ENCODE measurements at places on chromosomes 3 and 15.

DNA sequence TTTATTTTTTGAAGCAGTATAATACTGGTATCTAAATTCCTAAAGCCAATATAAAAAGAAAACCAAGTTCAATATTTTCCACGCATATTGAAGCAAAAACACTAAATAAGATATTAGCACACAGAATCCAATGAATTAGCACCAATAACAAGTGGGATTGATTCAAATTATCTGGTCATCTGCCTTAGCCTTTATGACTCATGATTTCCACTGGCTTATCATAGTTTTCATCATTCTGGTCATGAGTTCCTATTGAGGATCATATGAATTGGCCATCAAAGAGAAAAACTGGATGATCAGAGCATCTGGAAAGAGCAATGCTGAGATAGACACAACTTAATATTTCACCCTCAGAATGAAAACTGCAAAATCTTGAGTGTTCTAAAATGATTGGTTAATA, 809.9 kb downstream of the MCTP2 start:
- DNase-seq = no peak

- DNase-seq = peak; percentile 97
Observed at GRCh38 chr3:45841757-45842491, at the start of gene LZTFL1. LZTFL1 (minus strand) TSS chr3:45842119; CDS start chr3:45841991, 128 bp downstream.

GRCh38 chr3:170043506-170043905, 5.7 kb downstream of the GPR160 start:
- DNase-seq = no peak

DNA sequence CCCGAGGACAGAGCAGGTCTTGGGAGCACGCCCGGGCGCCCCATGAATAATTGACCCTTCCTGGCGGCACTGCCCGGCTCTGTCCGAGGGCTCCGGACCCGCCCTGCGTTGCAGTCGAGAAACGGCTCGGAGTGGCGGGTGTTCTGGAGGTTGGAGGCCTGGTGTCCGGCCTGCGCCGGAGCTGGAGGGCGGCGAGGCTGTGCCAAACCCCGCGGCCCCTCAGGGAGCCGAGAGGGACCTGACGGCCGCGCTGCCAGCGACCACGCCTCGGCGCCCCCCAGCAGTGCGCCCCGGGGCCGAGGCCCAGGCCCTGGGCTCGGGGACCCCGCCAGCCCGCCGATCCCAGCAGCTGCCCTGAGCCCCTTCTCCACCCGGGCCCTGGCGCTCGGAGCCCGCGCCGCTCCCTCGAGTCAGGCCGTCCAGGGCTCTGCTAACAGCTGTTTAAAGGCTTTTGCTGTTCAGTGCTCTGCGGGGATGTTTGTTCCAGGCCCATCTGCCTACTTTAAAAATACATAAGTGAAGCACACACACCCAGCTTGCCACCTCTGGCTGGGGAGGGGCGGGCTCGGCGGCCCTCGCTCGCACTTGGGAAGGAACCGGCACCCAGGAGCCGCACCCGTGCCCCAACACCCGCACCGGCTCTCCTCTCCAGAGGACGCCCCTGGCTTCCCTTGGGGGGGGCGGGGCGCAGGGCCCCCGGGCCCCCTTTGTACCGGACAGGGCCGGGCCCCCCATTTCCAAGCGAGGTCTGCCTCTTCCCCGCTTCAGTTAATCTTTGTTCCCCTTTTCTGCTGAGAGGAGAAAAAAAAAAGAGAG, 730 bp upstream of the ZNF710 start:
- DNase-seq = peak; percentile 53

- peak; percentile 38 for DNase-seq
Observed at GRCh38 chr15:41512940-41513505, 604 bp downstream of the LTK start.

GRCh38 chr3:68315546-68315945, 616.8 kb downstream of the TAFA4 start:
- DNase-seq = no peak

DNA sequence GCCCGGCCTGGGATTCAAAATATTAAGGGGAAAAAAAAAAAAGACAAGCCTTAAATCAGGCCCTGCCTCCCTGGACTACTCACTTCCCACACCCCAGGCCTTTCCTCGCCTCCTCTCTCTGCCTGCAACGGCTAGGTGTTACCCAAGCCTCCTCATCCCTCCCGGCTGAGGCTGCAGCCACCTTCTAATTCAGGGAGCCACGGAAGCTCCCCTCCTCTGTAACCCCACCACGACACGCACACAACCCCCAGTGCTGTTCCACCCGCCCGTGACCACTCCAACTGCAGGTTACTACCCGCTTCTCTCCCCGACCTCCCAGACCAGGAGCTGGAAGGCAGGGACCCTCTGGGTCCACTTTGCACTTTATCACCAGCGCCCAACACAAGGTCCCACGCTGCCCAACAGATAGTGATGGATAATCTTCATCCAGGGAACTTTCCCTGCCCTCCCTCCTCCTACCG, 936 bp downstream of the KIF7 start:
- DNase-seq = no peak

- no peak for DNase-seq
Observed at GRCh38 chr3:185341616-185342458, 21.1 kb upstream of the MAP3K13 start.

DNA sequence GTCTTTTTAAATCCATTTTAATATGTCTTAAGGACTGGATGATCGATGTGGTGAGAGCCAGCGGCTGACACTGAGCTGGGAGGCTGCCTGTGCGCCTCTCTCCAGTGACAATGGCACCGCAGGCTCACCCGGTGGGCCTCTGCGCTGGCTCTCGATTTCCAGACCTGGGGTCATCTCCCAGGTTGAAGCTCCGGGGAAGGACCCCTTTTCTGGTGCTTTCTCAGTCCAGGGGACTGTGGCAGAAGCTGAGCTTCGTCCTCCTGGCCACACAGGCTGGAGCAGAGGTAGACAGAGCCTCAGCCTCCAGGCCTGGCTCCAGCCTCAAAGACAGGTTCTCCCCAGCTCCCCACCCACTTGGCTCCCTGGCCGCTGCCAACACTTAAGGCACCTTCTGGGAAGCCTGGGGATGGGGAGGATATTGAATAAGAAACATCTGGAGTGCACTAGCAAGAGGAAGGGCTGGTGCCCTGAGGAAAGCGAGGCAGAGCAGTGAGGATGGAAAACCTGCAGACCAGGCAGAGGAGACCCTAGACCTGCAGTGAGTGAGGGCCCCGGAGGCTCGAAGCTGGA, 154.2 kb upstream of the SMAD3 start:
- peak; percentile 13 for DNase-seq

GRCh38 chr3:192991356-192991755, 73.7 kb upstream of the MB21D2 start:
- no peak for DNase-seq

GRCh38 chr3:22492342-22492741, 710.8 kb upstream of the UBE2E2 start:
- DNase-seq = no peak

DNA sequence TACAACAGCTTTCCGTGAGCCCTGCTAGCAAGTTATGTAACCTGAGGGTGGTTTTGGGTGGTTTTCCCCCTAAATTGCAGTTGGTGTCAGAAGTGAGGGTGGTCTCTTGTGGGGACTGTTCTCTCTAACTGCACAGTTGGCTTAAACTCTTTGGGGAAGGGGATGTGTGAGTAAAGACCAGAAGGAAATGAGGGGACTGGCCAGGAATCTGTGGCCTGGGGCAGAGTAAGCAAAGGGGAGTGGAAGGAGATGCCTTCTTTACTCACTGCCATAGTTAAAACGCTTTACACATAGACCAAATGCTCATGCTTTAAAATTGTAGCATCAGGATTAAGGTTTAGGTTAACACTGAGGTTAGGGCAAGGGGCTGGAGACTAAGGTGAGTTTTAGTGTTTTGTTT, 21.2 kb upstream of the XIRP1 start:
- no peak for DNase-seq

GRCh38 chr15:67126551-67127330, 61.3 kb downstream of the SMAD3 start:
- no peak for DNase-seq

- peak; percentile 78 for DNase-seq
Observed at GRCh38 chr15:39465843-39466749, 114.8 kb upstream of the THBS1 start.

DNA sequence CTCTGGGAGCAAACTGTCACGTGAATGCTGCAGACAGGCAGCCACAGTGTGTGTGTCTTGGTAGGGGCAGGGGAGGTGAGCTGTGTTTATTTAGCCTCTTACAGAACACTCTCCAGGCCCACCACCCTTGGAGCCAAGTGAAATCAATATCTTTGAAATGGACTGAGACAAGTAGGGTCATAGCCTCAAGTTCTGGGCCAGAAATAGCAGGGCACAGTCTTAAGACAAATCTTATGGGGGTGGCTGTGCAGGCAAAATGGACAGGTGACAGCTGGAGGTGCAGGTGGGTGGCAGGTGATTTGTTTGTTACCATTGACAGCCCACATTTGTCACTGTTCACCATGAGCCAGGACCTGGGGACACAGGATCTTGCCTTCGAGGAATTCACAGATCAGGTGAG, 93.6 kb upstream of the NMNAT3 start:
- no peak for DNase-seq

DNA sequence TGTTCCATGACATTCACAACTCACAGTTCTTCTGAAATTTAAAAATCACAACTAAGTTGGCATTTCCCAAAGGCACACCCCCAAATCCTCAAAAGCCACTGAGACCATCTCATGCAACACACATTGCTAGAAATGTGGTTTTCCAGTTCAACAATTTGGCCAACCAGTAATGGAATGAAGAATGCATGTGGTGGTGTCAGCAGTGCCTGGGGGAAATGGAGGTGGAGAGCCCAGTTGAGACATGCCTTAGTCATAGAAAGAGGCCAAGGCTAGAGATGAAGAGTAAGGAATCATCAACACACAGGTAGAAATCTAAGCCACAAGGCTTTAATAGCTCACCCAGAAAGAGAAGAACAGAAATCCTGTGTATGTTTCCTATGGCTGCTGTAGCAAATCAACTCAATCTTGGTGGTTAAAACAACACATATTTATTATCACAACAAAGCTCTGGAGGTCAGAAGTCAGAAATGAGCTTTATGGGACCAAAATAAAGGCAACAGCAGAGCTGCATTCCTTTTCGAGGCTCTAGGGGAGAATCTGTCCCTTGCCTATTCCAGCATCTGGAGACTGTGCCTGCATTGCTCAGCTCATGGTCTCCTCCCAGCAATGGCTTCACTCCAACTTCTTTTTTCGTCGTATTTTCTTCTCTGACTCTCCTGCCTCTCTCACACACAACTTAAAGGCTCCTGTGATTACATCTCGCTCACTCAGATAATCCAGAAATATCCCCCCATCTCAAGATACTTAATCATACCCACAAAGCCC, 54.0 kb downstream of the SNTN start:
- no peak for DNase-seq

DNA sequence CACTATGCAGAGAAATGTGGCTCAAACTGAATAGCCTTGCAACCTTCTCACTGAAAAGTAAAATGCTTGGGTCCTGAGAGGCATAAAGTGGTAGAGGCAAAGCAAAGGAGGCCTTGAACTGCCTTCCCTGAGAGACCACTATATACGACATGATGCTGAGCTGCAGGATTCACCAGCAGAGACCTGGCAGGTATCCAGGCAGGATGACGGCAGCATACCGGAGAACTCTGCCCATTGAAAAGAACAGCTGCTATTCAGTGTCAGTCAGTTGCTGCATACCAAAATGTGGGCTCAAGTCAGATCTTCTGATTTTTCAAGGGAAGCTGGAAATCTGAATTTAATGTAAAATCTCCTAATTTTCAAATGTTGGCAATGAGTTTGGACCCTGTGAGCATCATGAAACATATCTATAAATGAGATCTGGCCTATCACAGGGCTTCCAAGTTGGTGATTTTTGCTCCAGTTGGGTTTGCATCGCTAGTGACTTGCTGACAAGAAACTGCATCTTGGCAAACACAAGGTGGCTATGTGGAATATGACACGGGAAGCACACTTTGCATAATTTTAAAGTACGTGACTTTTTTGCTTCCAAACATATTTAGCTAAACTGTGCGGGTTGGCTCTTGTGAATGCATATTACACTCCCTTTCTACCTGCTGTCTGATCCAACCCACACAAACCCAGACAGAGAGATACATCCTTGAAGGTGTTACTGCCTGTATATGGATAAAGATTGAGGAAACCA, 529.0 kb downstream of the AGBL1 start:
- DNase-seq = peak; percentile 74

DNA sequence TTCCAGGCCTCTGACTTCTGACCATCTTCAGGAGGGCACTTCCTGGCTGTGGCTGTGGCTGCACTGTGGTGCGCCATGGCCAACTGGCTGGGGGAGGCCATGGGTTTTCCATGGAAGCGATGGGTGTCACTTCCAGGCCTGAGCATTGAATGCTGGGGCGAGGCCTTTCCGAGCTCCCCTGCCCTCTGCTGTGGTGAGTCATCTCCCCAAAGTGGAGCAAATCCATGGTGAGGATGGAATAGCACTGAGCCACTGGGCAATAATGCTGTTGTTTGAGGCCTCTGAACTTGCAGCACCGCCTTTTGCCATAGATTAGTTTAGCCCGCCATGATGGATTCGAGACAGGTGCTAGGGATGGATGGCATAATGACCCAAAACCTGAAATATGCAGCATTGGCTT, 155.5 kb downstream of the GABRG3 start:
- DNase-seq = no peak

DNA sequence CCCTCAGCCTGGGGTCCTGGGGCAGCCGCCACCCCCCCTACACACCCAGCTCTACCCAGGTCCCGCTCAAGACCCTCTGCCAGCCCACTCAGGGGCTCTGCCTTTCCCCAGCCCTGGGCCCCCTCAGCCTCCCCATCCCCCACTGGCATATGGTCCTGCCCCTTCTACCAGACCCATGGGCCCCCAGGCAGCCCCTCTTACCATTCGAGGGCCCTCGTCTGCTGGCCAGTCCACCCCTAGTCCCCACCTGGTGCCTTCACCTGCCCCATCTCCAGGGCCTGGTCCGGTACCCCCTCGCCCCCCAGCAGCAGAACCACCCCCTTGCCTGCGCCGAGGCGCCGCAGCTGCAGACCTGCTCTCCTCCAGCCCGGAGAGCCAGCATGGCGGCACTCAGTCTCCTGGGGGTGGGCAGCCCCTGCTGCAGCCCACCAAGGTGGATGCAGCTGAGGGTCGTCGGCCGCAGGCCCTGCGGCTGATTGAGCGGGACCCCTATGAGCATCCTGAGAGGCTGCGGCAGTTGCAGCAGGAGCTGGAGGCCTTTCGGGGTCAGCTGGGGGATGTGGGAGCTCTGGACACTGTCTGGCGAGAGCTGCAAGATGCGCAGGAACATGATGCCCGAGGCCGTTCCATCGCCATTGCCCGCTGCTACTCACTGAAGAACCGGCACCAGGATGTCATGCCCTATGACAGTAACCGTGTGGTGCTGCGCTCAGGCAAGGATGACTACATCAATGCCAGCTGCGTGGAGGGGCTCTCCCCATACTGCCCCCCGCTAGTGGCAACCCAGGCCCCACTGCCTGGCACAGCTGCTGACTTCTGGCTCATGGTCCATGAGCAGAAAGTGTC, 30.2 kb downstream of the PTPN23 start:
- DNase-seq = no peak

DNA sequence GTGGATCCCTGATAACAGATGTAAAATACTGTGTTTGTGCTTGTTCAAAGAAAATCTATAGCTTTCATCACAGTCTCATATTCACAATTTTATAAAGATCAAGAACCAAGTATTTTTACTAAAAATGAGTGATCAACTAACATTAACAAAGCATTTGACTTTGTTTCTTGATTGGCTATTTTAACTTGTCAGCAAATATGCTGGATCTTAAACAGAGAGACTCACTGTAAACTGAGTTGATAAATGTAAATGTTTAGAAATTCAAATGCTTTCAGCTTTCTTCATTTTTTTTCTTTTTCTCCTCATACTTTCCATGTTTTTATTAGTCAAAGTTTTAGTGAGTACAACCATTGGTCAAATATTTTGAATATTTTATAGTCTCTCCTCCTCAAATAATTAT, 923.0 kb upstream of the NR2F2 start:
- DNase-seq = no peak

All from femur (tissue), 1 donor.